ENCODE measurements at places on chromosomes 13 and 19. TPM values are rescaled to one million over a fixed set of nuclear protein-coding genes. Genes with fewer than 3 reads are reported as not detected.

- DNase-seq, result no peak
Observed at GRCh38 chr13:45941261-45941660, 89.7 kb upstream of the SIAH3 start.

DNA sequence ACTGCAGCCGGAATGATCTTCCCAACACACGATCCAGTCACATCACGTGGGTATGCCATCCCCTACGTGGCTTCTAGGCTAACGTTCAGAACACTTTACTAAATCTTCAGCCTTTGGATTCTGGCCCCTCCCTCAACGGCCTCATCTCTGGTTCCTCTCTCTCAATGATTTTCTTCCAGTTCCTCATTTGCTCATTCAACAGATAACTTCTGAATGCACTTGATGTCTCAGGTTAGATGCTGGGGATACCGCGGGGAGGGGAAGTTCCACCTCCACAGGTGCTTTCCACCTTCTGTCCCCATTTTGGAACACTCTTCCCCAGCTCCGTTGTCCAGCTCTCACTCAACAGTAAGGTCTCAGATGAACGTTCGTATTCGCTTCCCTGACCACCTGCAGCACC is 66.1 kb downstream of the ATP7B start:
- DNase-seq, result no peak

DNA sequence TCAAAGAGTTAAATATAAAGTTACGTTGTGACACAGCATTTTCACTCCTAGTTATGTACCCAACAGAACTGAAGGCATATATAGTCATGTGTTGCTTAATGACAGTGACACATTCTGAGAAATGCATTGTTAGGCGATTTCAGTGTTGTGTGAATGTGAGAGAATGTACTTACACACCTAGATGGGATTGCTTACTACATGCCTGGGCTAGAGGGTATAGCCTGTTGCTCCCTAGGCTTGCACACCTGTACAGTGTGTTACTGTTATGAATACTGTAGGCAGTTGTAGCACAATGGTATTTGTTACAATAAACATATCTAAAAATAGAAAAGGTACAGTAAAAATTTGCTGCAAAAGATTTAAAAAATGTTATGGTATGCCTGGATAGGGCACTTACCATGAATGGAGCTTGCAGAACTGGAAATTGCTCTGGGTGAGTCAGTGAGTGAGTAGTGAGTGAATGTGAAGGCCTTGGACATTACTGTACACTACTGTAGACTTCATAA is 89.2 kb downstream of the DHRS12 start:
- no peak for DNase-seq

GRCh38 chr19:23160766-23161165 is 43.9 kb downstream of the ZNF730 start:
- no peak for DNase-seq

GRCh38 chr19:3375221-3376090 is 9.1 kb downstream of the NFIC start:
- DNase-seq, result peak; percentile 72

DNA sequence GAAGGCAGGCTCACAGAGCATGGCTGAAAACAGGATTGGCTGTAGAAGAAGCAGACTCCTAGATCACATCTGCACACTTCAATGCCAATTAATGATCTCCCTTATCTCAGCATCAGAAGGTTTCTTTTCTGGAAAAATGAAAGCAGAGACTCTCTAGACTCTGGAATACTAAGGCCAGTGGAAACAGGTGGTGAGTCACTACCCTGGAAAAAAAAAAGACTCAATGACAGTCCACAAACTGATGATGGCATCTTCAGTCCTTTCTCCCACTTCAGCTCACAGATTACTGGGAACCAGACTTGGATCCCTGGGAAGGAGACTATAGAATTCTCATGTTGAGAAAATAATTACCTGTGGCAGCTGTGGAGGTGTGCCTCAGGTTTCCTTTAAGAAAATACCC is 47.5 kb upstream of the MBNL2 start:
- DNase-seq, result no peak

DNA sequence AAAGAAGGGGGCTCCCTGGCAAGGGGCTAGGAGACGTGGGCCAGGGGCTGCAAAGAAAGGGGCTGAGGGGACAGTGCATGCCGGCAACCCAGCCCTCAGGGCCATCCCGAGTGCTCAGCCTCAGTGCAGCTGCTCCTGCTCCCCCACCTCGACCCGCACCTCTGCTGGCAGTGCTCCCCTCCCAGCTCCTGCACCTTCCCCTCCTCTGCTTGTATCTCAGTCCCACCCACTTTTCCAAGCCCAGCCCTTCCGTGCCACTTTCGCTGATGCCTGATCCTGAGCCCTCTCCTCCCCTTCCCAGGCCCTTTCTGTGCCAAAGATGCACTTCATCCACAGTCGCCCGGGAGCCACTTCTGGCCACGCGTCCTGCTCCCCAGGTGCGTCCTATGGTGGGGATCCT is 69.9 kb upstream of the KCTD15 start:
- DNase-seq, result no peak

DNA sequence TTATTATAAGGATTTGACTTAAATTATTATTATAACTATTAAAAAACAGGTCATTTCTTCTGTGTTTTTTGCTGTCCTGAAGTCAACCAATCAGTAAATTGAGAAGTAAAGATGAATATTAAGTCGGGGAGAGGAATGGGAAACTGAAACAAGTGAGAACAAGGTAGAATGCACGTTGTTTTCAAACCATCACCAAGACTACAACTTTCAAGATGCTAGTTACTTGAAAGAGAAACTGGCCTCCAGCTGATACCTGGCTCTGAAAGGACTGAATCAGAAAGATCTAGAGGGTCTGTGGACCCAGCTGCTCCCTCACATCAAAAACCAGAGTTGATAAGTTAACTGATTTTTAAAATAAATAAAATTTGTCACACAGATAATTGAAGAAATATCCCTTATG is 1301.5 kb upstream of the ATXN8OS start:
- no peak for DNase-seq

GRCh38 chr13:38755793-38756192 is 68.9 kb downstream of the FREM2 start:
- DNase-seq, result no peak

GRCh38 chr19:23263870-23264590 is 13.8 kb upstream of the ZNF724 start:
- DNase-seq, result no peak

- no peak for DNase-seq
Observed at GRCh38 chr13:21619633-21620220, 15.8 kb upstream of the MICU2 start.

- no peak for DNase-seq
Observed at GRCh38 chr13:27037571-27037970, 134.0 kb downstream of the USP12 start.

GRCh38 chr19:2195914-2196313 is 32.2 kb downstream of the DOT1L start:
- DNase-seq, result no peak

DNA sequence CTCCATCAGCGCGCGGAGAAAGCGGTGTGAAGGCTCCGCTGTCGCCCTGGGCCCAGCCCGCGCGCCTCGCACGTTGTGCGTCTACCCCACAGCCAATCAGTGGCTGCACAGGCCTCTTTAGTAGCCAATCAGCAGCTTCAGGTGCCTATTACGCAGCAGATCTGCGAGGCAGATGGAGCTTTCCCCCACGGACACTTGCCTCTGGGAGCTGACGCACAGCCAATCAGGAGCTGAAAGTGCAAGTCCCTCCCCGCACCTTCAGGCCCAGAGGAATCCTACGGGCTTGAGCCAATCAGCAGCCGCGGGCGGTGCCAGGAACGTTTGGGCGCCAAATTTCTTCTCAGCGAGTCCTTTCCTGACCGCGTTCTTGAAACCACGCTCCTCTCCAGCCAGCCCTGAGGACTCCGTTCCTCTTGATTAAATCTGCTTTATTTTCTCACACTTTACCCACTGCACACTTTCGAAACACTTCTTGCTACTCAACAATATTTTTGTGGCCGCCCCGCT is 39.9 kb downstream of the SIGLEC7 start:
- DNase-seq, result peak; percentile 16

GRCh38 chr19:19461306-19461670 is 54.1 kb downstream of the TSSK6 start:
- DNase-seq, result no peak

GRCh38 chr19:8630796-8631424 is 477 bp downstream of the NFILZ start:
- DNase-seq, result no peak

DNA sequence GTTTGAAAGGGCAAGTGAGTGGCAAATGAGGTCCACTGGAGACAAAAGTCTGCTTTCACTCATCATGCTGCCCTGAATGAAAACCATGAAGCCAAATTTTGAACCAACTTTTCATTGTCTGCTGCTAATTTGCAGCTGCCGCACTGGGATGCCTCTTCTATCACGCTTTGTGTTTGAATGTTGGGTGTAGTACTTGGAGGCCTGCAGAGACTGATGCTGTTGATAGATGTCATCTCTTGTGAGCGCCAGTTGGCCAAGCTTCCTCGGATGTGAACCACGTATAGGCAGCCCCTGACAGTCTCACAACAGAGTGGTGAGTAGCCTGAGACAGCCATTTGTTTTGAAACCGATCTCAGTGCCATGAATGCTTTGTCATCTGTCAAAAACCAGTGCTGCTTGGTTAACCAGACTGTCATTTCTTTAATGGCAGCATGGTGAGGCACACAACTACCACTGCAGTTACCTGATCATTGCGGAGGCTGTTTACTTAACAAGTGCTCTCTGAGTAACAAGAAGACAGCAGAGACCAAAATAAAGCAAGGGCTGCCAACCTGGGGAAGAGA is 31.2 kb upstream of the SLC10A2 start:
- DNase-seq, result no peak

DNA sequence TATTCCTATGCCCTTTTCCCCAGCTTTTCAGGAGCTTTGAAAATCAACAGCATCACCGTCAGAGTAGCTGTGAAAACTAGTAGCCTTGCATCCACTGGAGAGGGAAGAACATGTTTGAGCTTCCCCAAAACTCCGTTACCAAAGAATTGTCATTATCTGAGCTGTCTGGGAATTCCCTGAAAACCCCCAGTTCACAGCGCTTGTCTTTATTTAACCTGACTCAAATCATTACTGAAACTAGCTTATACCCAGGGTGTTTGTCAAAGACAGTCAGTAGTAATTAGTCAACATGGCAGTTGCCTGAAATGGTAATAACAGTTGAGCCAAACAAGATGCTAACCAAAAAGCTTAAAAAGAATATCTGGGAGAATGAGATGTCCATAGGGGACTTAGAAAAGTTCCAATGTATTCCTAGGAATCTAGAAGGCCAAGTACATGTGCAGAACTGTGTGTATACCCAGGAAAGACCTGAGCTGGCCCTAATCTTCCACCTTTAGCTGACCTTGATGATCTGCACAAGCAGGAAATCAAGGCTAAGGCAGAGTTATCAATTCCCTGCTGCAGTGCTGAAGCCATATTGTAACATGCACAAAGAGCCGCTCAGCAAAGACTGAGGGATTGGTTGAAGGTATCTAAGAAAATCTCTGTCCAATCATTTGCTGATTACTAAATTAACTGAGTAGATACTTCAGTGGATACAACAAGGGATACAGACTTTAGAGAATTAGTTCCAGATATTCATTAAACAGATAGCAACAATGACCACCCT is 130.8 kb downstream of the KL start:
- DNase-seq, result no peak

DNA sequence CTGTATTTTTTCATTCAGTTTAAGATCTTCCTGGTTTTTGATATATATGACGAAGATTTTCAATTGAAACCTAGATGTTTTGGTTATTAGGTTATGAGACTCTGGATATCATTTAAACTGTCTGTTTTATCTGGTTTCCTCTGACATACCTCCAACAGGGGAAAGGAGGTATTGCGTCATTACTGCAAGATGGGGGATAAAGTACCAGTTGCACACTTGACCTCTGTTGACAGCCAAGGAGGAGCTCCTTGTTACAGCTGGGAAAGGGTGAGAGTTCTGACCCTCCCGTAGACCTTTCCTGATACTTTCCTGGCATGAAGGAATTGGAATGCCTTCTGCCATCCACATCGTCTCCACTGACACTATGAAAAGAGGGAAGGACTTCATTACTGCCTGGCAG is 82.0 kb upstream of the SHISA2 start:
- no peak for DNase-seq

- no peak for DNase-seq
Observed at GRCh38 chr13:70363991-70364390, 255.7 kb upstream of the KLHL1 start.

- no peak for DNase-seq
Observed at GRCh38 chr19:30001791-30002190, 59.8 kb downstream of the URI1 start.

- peak; percentile 78 for DNase-seq
Observed at GRCh38 chr19:50313812-50314536, 15.2 kb downstream of the KCNC3 start.

DNA sequence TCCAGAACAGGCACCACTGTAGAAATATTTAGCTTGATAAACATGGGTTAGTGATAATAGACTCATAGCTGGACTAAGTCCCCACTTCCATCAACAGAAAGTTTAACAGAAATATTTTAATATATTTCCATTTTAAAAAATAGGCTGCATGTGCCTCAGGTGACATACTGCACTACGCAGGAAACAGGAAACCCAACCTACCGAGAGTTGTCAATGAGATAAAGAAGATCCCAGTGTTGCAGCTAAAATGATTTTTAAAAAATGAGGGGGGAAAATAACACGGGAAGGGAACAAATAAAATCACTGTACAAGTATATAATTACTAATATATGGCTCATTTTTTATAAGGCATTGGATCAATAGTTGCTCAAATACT is 154.8 kb downstream of the TBC1D4 start:
- no peak for DNase-seq

DNA sequence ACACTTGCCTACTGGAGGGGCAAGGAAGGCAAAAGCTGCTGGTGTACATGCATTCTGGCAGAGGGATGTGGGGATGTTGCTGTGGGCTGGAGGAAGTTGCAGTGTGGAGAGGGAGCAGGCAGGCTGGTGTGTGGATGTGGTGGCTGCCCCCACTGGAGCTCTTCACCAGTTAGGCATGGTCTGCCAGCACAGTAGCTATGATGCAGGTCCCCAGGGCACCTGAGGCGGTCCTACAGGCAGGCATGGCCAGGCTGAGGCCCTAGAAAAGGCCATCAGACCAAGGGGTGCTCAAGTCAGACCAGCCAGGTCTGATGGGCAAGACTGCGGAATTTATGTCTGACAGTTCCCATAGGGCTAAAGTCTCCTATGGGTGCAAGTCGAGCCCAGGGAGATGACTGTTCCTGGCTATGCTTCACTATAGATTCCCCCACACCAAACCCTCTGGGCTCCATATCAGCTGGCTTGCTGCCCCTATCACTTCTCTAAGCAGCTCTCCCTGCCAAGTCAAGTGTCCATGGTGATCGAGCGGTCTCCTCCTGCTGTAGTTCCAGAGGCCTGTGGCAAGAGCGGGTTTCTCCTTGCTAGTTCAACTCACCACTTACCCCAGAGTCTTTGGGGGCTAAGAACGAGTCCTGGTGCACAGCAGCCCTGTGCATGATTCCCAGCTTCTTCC is 473.1 kb downstream of the TDRD3 start:
- no peak for DNase-seq

CGB5 gene
- total RNA-seq, result not detected

POU2F2 gene
- total RNA-seq, result 0.49 TPM

MEIS3 gene
- 3.6 TPM for total RNA-seq

OR4F17 gene
- total RNA-seq, result not detected

SUPT5H gene
- total RNA-seq, result 203 TPM

RAB8A gene
- 40.2 TPM for total RNA-seq

KLF16 gene
- 2.4 TPM for total RNA-seq

NLRP9 gene
- not detected for total RNA-seq

LRRC4B gene
- total RNA-seq, result 3.0 TPM

IL12RB1 gene
- total RNA-seq, result 0.93 TPM

PRSS57 gene
- not detected for total RNA-seq

PSG2 gene
- total RNA-seq, result not detected
